ENCODE measurements at places on chromosomes 4 and X.

DNA sequence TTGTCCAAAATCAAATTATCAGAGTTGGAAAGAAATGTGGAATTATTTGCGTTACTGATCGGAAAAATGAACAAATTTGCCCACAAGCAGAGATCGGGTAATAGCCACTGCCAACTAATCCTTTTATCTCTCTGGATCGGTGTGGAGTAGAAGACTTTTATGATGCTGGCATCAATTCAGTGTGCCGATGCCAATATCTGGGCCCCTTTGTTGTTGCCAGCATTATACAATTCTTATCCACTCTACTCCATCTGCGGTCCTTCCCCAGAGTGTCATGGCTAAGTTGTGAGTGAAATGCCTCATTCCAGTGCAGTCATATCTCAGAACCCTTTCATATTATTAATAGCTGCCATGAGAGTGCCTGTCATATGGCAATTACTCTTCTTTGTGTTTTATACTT, 660.2 kb downstream of the ADGRL3 start:
- no peak for DNase-seq

- DNase-seq: no peak
Measured at GRCh38 chrX:78769946-78770345, 22.4 kb downstream of the LPAR4 start.

DNA sequence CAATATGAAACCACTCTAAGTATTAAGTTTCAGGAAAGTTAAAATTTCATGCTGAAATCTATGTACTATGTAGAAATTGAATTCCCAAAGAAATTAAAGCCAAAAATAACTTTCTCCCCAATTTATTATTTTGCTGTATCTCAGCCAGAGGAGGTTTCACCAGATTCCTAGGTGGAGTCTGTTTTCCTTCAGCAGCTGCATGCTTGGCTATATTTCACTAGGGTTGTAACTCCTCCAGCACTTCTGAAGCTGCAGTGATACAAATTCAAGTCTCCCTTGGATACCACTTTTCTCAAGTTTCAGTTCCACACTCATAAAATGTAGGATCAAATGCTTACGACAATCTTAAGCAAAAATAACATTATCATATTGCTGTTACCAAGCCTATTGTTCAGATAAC, 41.2 kb upstream of the ZC4H2 start:
- DNase-seq: no peak

DNA sequence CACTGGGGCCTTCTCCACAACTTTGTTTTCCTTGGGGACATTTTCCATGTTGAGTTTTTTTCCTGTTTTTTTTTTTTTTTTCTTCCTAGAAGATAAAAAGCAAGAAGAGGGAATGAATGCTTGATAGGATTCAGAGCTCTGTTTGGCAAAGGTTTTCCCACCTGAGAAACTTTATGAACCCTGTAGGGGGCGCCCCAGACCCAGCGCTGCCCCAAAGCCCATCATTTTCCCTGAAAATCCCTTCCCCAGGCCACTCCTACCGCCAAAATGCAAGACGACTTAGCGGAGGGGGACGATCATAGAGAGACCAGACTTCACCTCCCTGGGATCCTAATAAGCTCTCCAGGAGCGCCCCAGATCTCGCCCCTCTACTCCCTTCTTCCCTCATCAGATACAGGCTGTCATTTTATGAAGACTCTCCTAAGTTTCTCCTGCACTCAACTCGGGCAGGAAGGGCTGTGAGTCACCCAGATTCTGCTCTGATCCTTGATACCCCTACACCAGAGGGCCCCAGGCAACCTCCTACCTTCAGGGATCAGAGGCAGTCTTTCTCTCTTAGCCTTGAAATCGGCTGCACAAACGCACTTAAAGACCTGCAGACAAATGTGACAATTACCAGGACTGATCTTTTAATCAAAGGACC, 1.4 kb downstream of the BEX5 start:
- no peak for DNase-seq

All from smooth muscle cell of the brain vasculature (primary cell).